ENCODE measurements at places on chromosomes 5 and 9.

- no peak for DNase-seq
These were observed 33.5 kb upstream of the ADAM19 start for GRCh38 chr5:157608972-157609565.

DNA sequence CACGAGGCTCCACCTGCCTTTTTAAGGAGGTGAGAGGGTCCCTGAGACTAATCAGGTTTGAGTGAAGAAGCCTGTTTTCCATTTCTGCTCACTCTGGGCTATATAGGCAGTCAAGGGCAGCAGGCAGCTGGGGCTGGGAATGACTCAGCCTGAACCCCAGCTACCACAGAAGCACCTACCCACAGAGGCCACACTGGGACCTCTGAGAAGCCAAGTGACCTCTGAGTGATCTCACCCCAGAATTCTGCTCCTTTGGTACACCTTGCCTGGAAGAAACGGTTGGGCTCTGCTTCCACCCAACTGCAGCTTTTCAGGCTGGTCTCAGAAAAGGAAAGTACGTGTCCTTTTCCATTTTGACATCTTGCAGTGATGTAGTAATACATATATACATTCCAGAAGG, 6.8 kb downstream of the FAM219A start:
- no peak for DNase-seq

DNA sequence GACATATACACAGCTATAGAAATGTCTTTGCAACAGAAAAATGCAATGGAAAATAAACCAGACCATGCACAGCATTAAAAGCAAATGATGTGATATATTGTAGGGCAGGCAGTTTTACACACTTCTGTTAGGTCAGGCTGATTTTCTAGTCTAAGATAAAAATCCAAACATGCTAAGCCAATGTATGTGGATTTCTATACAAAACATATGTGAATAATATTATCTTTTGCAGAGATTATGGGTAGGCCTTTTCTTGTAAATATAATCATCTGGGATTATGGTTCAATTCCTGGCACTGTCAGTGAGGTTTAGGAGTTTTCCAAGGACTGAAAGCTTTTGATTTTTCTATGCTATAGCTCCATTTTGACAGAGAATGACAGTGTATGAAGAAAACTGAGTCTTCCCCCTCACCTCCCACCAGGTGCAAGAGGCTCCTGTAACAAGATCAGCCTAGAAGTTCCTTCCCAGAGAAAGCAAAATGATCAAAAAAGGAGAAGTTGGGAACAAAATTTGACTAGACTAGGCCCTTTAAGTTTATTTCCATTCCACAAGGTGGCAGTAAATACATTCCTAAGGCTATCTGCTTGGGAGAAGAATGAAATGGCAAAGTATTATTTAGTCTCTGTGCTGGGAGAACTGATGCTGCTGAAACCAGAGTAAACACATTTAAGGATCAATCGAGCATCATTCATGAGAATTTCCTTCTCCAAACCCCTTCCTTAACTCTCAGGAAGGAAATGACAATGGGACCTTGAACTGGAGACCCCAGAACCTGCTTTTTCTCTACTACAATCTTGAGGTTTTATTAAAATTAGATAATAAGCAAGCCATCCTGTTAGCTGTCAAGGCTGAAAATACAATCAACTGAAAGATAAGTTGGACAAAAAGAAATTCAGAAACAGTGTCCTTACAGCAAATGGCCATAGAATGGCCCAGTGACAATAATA, 133.0 kb upstream of the TUT7 start:
- no peak for DNase-seq

- DNase-seq: no peak
These were observed 5.8 kb downstream of the GCNT4 start for GRCh38 chr5:75046366-75047142.

GRCh38 chr9:71249729-71250317, 128.4 kb upstream of the TRPM3 start:
- DNase-seq: no peak

DNA sequence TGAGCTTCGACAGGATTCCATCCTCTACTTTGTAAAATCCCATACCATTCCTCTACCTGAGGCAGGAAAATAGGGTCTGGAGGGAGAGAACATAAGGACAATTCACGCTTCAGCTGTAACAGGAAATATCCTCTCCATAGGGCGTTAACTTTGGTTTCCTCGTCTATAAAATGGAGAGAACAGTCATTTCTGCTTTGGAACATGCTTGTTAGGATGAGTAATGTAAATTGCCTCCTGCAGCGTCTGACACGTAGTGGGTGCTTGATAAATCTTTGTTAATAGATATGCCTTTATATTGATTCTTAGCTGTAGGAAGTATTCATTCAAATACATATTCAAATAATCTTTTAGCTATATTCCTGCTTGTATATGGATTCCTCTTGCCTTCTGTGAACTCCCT, 711 bp upstream of the SUB1 start:
- DNase-seq: no peak

DNA sequence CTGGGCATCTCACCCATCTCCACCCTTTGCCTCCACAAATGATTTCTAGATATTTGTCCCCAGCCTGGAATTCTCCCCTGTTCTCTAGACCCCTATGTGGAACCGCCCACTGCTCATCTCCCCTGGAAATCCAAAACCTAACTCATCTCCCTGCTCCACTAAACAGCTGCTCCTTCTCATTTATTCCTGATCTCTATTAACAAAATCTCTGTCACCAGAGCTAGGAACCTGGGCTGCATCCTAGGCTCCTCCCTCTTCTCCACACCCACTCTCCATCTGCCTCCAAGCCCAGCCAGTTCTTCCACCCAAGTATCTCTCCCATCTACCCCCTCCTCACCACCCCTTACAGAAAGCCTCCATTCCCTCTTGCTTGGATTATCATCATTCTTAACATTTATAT, 24.0 kb upstream of the SYNPO start:
- no peak for DNase-seq

GRCh38 chr9:89562186-89562814, 42.5 kb upstream of the GADD45G start:
- no peak for DNase-seq

GRCh38 chr9:104808035-104808614, 44.2 kb downstream of the NIPSNAP3B start:
- no peak for DNase-seq

- DNase-seq: no peak
These were observed 9.1 kb downstream of the GNE start for GRCh38 chr9:36249189-36249588.

DNA sequence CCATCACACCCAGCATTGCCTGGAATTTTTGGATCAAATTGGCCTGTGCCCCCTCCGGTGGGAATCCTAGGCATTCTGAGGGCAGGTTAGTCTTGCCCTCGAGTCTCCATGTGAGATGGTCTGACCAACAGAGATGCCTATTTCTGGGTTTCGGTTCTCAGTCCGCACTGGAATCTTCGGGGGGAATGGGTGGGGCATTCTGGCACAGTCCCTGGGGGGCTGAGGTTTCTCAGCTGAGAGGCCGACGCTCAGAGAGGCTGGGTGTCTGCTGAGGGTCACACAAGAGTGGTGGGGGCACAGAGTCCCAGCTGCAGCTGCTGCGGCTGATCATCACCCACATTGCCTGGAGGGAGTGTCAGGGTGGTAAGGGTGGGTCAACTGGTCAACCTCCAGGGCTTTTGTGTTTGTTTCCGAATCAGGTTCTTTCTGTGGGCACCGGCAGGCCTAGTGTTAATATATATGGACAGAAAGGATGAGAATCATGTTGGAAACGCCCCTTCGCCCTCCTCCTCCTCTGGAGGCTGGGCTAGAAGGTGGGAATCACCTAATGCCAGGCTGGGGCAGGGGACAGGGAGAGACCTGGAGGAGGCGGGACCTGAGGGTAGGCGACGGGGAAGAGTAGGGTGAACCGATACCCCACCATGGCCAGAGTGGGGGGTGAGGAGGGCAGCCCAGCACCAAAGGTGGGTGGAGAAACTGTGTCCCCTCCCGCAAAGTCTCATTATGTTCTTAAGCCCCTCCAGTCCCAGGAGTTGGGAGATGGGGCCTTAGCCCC, 149.5 kb upstream of the PHYKPL start:
- no peak for DNase-seq

GRCh38 chr9:111287127-111287526, 42.9 kb downstream of the OR2K2 start:
- DNase-seq: no peak

GRCh38 chr9:27003426-27004077, 1.9 kb downstream of the LRRC19 start:
- no peak for DNase-seq

GRCh38 chr9:81979196-81979595, 9.4 kb upstream of the SPATA31D1 start:
- no peak for DNase-seq

GRCh38 chr5:147391781-147392180, 118.1 kb downstream of the DPYSL3 start:
- no peak for DNase-seq

GRCh38 chr9:6184749-6185645, 30.6 kb upstream of the IL33 start:
- no peak for DNase-seq

GRCh38 chr9:107108342-107109130, 174.5 kb upstream of the RAD23B start:
- DNase-seq: no peak

DNA sequence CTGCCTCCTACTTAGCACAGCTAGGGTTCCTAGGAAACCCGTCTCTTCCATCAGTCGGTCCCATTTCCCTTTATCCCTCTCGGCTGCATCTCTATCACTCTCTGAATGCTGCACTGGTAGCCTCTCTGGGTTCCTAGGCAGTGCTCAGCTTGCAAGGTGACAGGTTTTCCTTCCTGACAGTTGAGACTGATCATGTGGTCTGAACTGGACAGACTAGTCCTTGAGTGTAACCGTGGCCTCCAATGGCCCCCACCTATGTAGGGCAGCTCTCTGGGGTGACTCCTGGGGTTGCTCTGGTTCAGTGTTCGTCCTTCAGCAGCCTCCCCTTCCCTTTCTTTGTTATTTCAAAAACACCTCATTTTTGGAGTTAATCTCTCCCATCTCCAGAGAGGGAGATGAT, 3.8 kb downstream of the TMEM8B start:
- DNase-seq: no peak

- no peak for DNase-seq
These were observed 112.8 kb upstream of the SHB start for GRCh38 chr9:38181866-38182265.

- DNase-seq: no peak
These were observed 25.1 kb downstream of the CEMIP2 start for GRCh38 chr9:71743217-71743705.

DNA sequence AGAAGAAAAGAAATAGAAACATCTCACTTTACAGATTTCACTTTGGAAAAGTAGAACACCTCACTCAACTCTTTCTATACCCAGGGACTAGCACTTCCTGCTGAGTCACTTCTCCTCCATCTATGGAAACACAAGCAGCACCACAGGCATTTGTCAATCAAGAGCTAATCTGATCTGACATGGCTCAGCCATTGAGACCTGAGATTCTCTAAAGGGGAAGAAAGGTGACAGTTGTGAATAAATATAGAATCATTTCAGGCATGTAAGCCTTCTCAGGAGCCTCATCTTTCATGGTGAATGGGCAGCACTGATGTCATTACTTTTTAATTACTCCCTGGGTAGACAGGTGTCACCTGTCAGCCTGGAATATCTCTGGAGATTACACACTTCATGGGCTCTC, 559.8 kb downstream of the HINT1 start:
- no peak for DNase-seq

DNA sequence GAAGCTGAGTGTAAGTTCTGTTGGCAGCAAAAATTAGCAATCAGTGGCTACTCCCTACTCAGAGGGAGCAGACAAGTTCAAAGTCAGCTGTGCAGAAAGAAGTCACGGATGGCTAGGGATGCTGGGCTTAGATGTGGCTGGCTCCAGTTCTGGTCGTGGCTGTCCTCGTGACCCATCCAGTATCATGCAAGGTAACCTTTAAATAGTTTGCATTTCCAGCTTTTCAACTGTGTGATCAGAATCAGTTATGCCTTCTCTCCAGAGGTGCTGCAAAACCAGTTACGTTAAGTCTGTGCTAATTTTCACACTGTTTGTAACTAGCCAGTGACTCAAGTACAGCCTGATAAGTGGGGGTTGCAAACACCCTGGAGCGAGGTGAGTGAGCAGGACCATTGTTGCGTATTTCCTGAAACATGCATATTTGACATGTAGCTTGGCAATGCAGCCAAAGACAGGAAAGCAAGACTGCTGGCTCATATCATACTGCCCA, 302.4 kb downstream of the ATPSCKMT start:
- DNase-seq: no peak

- DNase-seq: no peak
These were observed 25.2 kb downstream of the RALGPS1 start for GRCh38 chr9:126939821-126940221.

- DNase-seq: no peak
These were observed 210.2 kb downstream of the DAB2IP start for GRCh38 chr9:121861501-121862180.

GRCh38 chr5:98401656-98402055, 371.8 kb upstream of the RGMB start:
- DNase-seq: no peak

DNA sequence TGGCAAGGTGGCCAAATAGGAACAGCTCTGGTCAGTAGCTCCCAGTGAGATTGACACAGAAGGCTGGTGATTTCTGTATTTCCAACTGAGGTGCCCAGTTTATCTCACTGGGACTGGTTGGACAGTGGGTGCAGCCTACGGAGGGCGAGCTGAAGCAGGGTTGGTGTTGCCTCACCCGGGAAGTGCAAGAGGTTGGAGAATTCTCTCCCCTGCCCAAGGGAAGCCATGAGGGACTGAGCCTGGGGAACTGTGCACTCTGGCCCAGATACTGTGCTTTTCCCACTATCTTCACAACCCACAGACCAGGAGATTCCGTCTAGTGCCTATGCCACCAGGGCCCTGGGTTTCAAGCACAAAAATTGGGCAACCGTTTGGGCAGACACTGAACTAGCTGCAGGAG, 61.0 kb downstream of the TNFSF8 start:
- DNase-seq: no peak

GRCh38 chr5:141672841-141673813, 8.9 kb downstream of the ARAP3 start:
- DNase-seq: no peak

DNA sequence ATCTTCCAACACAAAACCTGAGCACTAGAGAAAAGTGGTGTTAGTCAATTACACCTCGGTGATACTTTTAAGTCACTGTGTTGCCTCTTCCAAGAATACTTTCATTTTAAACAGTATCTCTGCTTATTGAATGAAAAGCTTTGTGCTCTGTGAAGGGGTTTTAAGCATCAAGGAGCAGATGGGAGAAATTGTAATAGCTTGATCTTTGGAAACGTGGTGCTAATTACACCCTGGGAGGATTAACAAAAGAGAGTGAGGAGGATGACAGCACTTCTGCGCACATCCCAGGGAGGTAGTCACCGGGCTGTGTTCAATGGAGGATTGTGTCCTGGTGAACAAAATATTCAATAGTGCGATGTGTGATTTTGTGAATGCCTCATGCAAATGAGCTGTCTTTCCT, 477.4 kb upstream of the ADAMTS16 start:
- DNase-seq: no peak

DNA sequence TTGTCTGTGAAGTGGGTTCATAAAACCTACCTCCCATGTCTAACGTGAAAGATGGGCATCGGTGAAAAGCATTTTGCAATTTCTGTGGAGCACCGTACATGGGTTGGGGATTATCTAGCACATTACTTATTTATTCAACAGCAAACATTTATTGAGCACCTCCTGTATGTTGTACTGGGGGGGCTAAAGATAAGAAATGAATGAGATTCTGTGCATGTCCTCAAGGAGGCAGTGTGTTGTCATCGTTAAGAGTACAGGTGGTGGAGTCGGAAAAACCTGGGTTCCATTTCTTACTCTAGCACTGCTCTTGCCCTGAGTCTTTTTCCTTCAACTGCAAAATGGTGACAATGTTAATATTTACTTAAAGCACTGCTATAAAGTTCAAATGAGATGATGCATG, 30.4 kb upstream of the DENND1A start:
- no peak for DNase-seq

Measured in stimulated activated CD8-positive, alpha-beta memory T cell treated with anti-CD3 and anti-CD28 coated beads, Interleukin-15, amount 100 ng/mL, for 1 hour (primary cell).